Germinal center (tissue), 1 donor: ENCODE measurements at places on chromosomes 12 and 14.

GRCh38 chr14:69268763-69269162 lies 8.8 kb downstream of the GALNT16 start:
- DNase-seq = no peak

DNA sequence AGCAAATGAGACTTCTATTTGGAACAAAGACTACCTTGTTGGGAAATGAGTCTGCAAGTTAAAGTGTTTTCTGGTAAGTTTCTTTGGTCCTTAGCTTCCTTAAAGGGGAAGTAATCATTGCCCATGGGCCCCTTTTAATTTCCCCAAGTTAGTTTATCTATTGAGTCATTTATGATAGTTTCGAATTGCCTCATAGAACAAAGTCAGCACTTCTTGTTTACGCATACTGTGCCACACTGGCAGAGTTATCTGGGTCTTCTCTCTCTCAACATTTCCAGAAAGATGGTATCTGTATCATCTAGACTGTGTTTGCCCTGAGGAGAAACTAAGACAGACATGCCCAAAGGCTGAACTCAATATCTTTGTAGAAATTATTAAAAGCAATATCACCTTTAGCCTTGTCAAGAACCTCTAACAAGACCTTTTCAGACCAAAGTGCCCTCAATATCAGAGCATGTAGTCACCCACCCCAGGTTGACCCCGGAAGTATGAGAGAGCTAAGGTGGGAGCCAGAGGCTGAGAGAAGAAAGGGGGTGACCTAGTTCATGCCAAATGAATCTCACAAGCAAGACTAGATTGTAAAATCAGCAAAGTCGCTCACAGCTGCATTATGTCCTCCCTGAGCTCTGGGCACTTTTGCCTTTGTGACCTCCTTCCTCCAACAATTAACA lies 40.0 kb downstream of the GPR65 start:
- no peak for DNase-seq

GRCh38 chr14:81205639-81206038 lies 15.1 kb downstream of the GTF2A1 start:
- no peak for DNase-seq

DNA sequence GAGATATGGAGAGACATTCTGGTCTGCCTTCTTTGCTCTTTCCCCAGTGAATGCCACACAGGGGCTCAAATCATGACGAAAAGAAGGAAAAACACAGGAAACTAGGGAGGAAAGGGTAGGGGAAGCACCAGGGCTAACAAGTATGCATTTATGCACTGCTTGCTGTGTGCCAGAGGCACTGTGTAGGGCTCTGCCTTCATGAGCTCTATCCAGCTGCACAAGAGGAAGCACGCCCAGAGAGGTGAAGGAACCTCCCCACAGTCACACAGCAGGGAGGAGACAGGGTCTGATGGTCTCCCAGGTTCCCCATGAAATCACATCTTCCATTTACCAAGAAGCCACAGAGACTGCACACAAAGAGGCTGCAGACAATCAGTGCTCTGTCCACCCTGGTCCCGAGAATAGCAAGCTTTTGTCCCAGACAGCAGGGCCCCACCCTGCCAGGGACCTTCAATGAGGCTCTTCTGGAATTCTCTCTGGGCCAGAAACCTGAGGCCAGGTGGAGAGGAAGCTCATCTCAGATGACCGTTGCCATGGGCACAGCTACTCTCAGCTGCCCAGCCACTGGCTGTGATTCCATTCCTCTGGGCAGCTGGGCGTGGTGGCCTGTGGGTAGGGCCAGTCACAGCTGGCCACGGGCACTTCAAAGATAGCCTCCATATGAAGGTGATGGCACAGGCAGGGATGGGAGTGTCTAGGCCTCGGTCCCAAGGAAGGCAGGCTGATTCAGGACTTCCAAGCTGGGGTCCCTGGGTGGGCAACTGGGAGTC lies 7.3 kb upstream of the TRPV4 start:
- no peak for DNase-seq

DNA sequence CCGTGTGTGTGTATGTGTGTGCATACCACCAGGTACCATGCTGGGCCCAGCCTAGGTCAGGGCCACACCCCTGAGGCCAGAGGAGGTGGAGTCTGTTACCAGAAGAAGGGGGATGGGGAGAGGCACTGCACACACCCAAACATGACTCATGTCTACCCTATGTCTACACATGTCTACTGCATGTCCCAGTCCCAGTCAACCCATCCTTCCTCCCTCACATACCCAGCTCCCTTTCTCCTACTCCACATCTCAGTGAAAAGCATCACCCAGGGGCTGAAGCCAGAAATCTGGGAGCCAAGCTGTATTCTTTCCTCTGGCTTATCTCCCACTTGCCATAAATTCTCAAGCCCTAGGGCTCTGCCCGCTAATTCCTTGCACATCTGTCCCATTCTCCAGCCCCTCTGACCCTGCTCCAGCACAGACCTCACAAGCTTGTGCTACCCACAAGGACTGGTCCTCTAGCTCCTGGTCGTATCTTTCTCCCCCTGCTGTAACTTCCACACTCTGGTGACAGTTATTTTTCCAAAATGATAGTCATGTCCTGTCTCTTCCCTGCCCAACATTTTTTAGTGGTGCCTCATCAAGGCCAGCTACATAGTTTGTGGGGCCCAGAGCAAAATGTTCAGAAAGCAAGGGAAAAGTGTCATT lies 18.0 kb upstream of the APPL2 start:
- no peak for DNase-seq

DNA sequence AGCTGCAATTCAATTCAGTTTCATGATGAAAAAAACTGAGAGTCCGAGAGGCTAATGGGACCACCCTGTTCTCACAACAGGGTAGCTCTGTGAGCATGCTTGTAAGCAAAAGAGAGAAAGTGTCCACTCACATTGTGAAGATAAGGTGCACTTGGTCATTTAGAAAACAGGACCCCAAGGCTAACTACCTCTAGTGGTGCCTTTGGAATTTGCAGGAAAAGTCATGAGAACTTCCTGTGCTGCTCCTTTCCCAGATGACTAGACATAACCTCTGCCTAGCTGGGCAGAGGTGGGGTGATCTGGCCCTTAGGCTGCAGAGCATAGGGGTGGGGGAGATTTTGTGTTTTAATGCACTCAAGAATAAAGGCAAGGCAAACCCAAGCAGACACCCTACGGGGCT lies 118.9 kb downstream of the STAB2 start:
- DNase-seq = no peak

DNA sequence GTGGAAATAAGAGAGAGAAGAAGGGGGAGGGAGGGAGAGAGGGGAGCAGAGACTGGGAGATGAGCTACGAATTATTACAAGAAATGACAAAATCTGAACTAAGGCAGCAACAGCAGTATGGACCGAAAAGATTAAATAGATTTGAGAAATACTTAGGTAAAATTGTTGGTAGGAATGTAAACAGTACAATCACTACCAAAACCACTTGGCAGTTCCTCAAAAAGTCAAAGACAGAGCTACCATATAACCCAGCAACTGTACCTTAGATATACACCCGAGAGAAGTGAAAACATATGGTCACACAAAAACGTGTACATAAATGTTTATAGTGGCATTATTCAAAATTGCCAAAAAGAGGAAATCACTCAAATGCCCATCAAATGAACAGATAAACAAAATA lies 14.1 kb downstream of the KRAS start:
- no peak for DNase-seq

GRCh38 chr14:56422703-56423213 lies 156.8 kb upstream of the TMEM260 start:
- DNase-seq = peak; percentile 38

GRCh38 chr12:3129301-3130056 lies 52.3 kb downstream of the TSPAN9 start:
- no peak for DNase-seq

DNA sequence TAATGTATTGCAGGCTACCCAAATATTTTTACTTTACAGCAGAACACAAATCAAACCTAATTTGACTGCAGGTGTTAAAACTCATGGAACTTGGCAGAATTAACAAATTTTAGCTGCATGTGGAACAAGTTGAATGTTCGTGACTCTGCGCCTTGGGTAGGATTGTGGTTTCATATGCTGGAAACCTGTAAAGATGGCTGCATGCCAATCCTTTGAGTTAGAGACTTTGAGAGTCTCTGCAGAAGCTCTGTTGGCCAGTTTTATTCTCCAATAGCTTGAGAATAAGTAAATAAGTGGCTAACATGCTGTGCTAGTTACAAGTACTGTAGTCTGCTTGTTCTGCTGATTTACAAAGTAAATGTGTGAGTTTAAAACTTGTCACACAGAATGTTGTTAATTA lies 77.8 kb downstream of the PDE6H start:
- DNase-seq = no peak

DNA sequence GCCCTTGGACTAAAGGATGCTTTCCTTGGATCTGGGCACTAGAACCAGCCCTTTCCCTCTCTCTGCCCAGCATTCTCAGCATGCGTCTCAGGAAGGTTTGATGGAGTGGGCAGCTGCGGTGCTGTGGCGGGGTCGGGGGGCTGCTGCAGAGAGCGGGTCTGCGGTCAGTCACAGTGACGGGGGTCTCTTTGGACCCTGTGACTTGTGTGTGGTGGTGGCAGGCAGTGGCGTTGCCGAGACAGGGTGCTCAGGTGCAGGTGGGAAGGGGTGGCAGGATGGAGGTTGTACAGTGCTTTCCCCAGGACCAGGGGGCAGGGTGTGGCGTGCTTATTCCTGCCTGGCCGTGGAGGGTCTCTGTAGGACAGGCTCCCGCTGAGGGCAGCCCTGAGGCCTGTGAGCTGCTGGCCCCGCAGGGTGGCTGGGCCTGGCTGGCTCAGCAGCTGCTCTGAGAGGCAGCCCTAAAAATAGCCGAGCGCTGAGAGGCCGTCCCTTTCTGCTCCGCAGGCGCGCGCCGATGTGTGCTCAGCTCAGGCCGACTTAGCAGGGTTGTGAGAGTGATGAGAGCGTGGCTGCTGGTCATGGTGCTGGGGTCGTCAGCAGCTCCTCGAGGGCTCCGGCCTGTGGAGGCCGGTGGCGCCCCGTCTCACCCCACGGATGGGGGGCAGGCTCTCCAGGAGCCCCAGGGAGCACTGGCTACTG lies 9.7 kb downstream of the PACS2 start:
- DNase-seq = no peak

- no peak for DNase-seq
These were observed 8.3 kb downstream of the CDK2AP1 start for GRCh38 chr12:123263196-123263817.

DNA sequence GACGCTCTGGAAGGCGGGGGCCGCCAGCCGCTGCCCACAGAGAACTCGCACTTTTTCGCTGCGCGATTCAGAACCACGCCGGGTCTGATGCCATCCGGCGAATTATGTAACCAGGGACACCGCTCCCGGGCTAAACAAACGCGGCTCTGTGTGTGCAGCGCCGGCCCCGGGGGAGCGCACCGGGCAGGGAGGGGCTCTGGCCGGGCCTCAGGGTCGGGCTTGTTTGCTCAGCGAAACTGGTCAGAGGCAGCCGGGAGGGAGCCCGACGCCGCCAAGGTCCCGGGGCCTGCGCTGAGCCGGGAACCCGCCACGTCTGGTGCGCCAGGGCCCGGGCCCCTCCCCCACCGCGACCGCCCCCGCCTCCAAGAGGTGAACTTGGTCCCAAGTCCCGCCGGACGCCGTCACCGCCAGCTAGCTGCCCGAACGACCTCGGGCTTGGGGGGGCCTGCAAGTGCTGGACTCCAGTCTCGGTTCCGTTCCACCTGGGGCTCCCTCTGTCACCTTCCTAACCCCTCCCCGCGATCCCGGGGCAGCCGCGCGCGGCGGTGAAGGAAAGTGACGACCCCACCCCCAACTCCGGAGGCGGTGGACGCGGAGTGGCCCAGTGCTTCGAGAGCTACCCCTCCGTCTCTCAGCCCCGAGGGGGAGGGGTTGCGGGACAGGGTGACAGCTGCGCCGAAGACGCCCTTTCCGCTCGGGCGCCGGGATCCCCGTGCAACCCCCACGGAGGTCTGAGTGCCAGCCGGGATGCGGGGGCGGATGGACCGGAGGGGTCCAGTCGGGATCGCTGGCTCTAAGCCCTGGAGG lies 848 bp downstream of the CTDSP2 start:
- peak; percentile 73 for DNase-seq

DNA sequence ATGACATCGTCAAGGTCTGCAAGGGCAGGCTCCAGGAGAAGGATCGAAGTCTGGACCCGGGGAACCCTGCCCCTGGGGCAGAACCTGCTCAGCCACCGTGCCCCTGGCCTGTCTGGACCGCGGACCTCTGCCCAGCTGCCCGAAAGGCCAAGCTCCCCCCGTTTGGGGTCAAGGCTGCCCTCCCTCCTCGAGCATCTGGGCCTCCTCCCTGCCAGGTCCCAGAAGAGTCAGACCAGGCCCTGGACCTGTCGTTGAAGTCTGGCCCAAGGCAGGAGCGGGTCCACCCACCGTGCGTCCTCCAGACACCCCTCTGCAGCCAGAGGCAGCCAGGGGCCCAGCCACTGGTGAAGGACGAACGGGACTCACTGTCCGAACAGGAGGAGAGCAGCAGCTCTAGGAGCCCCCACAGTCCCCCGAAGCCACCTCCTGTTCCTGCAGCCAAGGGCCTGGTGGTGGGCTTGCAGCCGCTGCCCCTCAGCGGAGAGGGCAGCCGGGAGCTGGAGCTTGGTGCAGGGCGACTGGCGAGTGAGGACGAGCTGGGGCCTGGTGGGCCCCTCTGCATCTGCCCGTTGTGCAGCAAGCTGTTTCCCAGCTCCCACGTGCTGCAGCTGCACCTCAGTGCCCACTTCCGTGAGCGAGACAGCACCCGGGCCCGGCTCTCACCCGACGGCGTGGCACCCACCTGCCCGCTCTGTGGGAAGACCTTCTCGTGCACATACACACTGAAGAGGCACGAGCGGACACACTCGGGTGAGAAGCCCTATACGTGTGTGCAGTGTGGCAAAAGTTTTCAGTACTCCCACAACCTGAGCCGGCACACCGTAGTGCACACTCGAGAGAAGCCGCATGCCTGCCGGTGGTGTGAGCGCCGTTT lies 856 bp downstream of the ZBTB42 start:
- no peak for DNase-seq

GRCh38 chr14:36818794-36819384 lies 157.2 kb downstream of the PAX9 start:
- DNase-seq = no peak

DNA sequence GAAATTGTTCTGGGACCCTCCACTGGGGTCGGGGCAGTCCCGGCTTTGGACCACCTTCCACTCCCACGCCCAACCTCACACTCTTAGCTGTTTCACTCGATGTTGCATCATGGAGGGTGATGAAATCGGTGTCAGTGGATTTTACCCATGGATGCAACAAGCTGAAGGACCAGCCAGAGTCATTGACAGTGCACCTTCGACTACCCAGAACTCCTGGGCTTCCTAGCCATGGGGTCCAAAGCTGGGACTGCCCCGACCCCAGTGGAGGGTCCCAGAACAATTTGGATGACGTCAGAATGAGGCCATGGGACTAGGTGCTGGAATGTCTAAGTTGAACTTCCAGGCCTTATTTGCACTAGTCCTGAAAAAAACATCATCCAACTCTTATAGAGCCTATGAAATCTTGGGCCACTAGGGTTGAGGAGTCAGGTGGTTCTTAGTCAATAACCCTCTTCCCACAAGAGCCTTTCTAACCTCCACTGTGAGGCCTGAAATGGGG lies 882 bp upstream of the IL23A start:
- DNase-seq = no peak

DNA sequence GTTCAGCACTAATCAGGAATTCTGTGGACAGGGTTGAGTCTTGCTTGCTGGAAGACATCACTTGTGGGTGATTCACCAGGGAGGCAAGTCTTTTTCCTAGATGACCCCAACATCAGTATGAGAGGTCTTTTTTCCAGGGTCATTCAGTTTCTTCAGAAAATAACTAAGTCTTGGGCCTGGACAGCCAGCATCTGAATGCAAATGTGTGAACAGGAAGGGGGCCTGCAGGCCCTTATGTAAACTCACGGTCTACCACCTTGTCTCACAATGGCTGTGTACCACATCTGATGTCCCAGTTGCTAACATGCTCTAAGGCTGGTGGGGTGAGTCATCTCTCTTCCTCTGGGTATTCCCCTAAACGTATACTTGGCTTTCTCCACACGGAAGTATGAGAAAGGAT lies 79.2 kb downstream of the HECTD4 start:
- DNase-seq = peak; percentile 8
